ENCODE measurements at places on chromosomes 7 and 10.

DNA sequence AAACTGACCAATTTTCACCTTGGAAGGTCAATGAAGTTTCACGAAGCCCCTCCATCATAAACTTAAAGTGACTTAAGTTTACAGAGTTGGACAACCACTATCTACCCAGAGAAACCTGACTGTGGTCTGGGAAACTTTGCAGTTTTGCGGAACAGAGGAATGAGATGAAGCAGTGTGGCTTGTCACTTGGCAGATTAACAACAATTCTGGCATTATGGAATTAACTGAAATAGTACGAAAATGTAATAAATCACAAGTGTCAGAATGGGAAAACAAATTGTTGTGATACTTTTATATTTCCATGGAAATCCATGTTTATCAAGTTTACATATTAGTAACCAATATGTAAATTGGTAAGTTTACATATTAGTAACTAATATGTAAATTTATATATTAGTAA is 4.9 kb downstream of the KMT2C start:
- DNase-seq: no peak

DNA sequence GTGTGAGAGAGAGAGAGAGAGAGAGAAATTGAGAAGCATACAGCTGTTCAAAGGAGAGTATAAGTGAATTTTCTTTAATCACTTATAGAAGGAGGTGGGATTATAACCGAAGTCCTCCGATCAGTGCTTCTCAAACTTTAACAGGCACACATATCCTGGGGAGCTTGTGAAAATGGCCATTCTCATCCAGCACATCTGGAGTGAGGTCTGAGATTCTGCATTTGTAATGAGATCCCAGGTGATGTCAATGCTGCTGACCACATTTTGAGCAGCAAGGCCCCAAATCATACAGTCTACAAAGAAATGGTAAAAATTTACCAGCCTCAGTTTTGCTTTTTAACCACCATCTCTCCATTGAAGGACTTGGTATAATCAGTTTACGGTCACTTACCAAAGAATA is 219.0 kb downstream of the PTEN start:
- DNase-seq: no peak

DNA sequence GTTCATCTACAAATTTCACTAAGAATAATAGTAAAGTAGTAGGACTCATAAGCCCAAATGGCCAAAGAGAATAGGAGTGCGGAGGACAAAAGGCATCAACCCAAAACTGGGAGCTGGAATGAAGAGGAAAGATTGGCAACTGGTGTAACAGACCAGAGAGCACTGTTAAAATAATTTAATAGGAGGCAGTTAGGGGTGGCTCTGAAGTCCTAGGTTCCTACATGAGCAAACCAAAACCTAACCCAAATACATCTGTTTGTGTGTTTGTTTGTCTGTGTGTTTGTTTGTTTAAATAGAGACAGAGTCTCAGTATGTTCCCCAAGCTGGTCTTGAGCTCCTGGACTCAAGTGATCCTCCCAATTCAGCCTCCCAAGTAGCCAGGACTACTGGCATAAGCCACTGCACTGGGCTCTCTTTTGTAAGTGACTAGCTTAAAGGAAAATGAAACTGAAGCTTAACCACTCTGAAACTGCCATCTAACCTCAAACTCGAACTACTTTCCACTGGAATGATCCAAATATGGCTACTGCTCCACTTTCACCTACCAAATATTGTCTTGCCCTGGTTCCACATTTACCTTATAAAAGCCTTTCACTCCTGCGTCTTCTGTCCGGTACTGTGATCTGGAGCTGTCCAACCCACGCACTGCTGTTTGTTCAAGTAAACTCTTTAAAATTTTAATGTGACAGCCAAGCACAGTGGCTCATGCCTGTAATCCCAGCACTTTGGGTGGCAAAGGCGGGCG is 94.9 kb downstream of the AKR1D1 start:
- peak; percentile 26 for DNase-seq

DNA sequence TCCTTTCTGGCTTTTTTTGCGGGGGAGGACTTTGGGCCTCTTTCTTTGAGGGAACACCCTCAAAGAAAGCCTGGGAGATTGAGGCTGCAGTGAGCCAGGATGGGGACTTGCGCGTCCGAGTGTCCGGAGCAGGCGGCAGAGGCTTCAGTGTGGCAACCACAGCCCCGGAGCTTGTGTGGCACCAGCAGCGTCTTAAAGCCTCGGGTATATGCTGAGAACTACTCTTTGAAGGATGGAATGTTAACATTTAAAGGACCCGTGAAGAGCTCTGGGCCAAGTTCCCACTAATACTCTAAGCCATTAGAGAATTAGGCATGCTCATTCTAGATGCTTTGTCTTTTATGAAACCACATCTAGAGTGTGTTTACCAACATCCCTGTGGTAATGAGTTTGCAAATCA is 168.2 kb downstream of the SEPTIN7 start:
- no peak for DNase-seq

DNA sequence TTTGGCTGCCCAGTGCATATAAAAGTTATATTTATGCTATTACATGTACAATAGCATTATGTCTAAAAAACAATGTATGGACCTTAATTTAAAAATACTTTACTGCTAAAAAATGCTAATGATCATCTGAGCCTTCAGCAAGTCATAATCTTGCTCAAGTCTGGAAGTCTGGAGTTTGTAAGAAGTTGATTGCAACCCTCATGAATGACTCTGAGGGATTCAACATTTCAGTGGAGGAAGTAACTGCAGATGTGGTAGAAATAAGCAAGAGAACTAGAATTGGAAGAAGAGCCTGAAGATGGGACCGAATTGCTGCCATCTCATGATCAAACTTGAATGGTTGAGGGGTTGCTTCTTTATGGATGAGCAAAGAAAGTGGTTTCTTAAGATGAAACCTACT is 13.0 kb upstream of the ADAMTS14 start:
- no peak for DNase-seq
